NCI-H2171 treated with DMSO at 0.1 percent for 48 hours (cell line): ENCODE measurements at places on chromosomes 12 and 14.

DNA sequence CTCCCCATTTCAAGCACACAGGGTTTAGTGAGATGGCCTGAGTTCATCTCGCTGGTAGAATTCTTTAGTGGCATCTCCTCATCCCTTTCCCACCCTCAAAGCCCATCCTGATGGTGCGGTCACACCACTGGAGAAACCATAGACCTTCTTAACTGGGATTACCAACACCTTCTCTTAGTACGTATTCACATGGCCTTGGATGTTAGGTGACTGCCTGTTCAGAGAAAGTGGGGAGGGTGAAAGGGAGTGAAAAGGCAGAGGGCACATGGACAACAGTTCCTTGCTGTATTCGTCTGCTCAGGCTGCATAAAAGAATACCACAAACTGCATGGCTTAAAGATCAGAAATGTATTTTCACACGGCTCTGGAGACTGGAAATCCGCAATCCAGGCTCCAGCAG is 306.1 kb downstream of the ZFP36L1 start:
- DNase-seq: no peak

GRCh38 chr14:55532645-55533344 is 47.2 kb upstream of the KTN1 start:
- peak; percentile 83 for DNase-seq

DNA sequence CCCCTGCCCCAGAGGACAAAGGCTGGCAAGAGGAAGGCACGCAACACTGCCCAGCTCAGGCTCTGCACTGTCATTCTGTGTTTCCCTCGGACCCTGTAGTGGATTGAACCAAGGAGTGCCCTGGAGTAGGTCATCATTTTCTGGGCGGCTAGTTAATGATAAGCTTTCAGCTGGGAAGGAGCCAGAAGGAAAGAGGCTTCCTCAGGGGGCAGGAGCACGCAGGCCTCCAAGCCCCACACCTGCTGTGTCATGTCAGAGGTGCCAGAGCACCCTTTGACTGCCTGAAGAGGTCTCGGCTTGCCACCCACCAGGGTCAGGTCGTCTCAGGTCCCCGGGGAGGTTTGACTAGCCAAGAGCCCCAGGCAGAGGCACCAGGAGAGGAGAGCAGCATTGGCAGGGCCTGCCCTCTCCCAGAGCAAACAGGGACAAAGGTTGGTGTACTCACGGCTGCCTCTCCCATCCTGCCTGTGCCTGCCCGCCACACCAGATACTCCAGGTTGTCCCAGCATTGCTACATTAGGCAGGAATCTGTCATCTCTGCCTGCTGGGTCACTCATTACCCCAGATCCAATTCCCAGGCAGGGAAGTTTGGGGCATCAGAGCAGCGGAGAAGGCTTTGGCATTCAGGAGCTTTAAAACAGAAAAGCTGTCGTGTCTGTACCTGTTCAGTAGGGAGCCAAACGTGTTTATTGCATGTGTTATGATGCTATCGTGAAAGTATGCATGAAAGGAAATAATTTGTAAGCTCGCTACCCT is 33.5 kb upstream of the ATP2A2 start:
- peak; percentile 69 for DNase-seq

- DNase-seq: no peak
Observed at GRCh38 chr12:3622021-3622821, 130.7 kb downstream of the CRACR2A start.

GRCh38 chr14:99734406-99735051 is 50.4 kb downstream of the CYP46A1 start:
- peak; percentile 50 for DNase-seq

DNA sequence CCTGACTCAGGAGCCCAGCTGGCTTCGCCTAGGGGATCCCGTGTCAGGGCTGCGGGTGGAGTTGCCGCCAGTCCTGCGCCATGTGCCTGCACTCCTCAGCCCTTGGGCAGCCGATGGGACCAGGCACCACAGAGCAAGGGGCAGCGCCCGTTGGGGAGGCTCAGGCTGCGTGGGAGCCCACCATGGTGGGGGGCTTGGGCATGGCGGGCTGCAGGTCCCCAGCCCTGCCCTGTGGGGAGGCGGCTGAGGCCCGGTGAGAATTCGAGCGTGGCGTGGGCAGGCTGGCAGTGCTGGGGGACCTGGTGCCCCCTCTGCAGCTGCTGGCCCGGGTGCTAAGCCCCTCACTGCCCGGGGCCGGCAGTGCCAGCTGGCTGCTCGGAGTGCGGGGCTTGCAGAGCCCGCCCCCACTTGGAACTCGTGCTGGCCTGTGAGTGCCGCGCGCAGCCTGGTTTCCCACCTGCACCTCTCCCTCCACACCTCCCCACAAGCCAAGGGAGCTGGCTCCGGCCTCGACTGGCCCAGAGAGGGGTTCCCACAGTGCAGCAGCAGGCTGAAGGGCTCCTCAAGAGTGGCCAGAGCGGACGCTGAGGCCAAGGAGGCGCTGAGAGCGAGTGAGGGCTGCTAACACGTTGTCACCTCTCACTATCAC is 135.1 kb upstream of the SEL1L start:
- DNase-seq: no peak
